ENCODE measurements at places on chromosomes 4 and X.

DNA sequence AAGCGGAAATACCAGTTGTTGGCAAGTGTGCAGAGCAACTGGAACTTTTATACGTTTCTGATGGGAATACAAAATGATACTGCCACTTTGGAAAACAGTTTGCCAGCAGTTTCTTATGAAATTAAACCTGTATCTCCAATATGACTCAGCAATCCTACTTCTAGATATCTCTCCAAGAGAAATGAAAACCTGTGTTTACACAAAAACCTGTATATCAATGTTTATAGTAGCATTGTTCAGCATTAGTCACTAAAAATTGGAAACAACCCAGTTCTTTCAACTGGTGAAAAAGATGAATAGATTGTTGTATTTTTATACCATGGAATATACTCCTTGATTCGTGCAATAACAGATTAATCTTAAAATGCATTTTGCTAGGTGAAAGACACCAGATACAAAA lies 26.8 kb downstream of the ATP7A start:
- no peak for DNase-seq

GRCh38 chrX:446245-446644 lies 59.5 kb upstream of the PPP2R3B start:
- DNase-seq, result no peak

DNA sequence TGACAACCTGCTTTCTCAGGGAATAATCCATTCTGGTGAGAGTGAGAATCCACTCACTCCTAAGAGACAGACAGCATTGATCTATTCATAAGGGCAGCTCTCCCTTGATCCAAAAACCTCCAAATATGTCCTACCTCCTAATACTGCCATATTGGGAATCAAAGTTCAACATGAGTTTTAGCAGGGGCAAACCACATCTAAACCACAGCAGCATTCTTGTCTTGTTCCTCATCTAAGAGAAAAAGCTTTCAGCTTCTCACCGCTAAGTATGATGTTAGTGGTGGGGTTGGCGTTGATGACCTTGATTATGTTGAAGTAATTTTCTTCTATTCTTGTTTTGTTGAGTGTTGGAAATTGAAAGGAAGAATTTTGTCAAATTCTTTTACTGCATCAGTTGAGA lies 69.6 kb downstream of the SERTM2 start:
- DNase-seq, result no peak

GRCh38 chrX:140433582-140433981 lies 71.3 kb downstream of the SOX3 start:
- DNase-seq, result no peak

Measured in islet precursor cell (in vitro differentiated cells).